Glutamatergic neuron (in vitro differentiated cells): ENCODE measurements at places on chromosomes 16 and 17.

DNA sequence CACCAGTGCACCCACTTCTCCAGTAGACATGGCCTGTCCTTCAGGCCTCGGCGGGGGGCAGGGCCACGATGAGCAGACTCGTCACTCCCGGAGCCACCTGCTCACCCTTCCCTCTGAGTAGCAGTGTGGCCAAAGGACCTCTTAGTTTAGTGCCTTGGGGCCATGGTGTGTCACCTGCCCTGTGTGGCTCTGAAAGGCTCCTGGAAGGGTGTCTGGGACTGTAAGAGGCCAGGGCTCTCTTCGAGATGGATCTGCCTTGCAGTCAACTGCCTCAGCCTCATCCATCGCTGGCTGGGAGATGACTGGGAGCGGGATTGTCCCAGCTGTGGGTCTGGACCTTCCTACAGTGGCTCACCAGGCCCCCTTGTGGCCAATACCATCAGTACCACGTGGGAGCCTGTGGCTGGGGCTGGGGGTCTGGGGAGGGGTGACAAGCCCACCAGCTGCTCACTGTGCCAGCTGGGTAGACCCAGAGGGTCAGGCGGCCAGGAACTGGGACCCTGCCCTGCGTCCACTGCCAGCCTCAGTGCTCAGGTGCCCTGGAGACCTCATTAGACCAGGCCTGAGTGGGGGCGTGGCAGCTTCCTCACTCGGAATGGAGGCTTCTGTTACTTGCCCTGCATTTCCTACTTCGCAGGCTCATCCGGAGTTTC is 133.4 kb downstream of the OR1D5 start:
- DNase-seq, result peak; percentile 86

DNA sequence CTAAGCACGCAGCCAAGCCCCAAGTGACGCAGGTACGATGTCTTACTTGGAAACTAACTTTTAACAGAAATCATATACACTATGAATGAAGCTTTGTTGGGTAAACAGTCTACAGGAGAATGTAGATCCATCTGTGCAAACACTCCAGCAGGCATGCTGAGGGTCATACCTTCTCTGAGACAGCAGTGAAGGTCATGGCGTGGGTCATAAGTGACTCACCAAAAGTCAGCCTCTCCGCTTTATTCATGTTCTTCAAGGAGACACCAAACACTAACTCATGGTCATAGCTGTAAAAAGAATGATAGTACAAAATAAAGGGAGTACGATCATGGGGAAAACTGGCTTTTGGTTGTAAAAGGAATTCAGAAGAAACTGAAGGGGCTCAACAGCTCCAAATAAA is 20.6 kb downstream of the BLMH start:
- no peak for DNase-seq

DNA sequence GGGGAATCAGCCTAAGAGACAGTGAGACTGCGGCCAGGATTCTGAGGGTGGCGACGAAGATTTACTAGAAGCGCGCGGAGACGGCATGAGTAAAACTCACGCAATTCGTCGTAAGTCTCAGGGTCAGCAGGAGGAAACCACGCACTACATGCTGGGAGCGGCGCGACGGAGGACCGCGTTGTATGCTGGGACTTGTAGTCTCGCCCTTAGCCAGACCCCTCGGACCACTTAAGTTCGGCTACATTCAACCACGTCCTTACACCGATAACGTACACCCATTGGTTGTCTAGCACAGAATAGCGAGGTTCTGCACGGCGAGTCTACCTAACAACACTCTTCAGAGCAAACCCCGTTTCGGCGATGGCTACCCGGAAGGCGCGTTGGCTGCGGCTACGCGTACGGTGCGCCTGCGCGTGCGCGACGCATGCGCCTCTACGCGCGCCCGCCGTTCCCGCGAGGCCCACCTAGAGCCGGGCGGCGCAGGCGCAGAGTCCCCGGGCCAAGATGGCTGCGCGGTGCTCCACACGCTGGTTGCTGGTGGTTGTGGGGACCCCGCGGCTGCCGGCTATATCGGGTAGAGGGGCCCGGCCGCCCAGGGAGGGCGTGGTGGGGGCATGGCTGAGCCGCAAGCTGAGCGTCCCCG is at the start of gene DNAJA3:
Gene DNAJA3 (plus strand): TSS at position 491 of the 643 bp plus-strand sequence. CDS start 14 bp downstream, at position 505.
- peak; percentile 96 for DNase-seq

GRCh38 chr16:69589434-69590269 is 23.9 kb downstream of the NFAT5 start:
- DNase-seq, result no peak

DNA sequence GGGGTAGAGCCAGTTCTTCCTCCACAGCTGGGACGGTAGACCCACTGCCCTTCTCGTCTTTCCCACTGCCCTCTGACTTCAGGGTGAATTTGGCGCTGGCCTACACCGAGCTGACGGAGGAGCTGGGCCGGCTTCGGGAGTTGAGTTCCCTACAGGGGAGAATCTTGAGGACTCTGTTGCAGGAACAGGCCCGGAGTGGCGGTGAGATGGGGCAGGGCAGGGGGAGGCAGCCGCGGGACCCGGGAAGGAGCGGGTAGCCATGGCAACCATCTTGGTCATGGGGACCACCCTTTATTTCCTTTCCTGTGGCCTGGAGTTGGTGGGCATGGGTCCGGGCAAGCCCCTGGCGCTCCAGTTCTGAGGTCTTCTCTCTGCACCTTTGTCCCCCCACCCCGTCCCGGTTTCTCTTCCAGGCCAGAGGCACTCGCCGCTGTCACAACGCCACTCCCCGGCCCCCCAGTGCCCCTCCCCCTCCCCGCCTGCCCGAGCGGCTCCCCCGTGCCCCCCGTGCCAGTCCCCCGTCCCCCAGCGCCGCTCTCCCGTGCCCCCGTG is 14.4 kb downstream of the TBKBP1 start:
- DNase-seq, result no peak

GRCh38 chr17:81888988-81889595 is 2.3 kb downstream of the ALYREF start:
- DNase-seq, result no peak

- no peak for DNase-seq
Measured at GRCh38 chr17:80339118-80339517, 75.8 kb upstream of the ENDOV start.

GRCh38 chr16:70018254-70018653 is 67.1 kb downstream of the CLEC18A start:
- no peak for DNase-seq

DNA sequence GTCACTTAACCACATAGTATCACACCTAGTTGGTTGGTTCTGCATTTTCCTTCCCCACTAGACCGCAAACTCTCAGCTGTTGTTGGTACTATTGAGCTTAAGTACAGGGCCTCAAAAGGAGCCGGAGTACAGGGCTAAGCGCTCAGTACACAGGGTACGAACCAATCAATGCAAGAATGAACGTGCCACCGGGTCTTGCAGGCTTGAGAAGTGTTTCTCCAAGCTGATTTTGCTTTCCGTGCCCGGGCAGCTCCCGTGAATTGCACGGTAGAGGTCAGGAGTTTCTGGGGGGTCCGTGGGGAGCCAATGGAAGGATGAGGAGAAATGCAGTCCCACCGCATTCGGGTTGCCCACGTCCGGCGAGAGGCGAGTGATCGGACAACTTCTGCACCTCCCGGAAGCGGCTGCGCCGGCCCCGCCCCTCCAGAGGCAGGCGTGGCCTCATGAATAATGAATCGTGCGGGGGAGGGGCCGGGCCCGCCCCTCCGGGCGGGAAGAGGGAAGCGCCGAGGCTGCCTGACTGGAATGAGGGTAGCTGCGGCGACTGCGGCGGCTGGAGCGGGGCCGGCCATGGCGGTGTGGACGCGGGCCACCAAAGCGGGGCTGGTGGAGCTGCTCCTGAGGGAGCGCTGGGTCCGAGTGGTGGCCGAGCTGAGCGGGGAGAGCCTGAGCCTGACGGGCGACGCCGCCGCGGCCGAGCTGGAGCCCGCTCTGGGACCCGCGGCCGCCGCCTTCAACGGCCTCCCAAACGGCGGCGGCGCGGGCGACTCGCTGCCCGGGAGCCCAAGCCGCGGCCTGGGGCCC is at the start of gene SNTB2:
Gene SNTB2 (plus strand): TSS at position 523 of the 804 bp plus-strand sequence. CDS start 3 bp downstream, at position 526.
- peak; percentile 95 for DNase-seq

GRCh38 chr16:3147046-3147756 is 12.4 kb downstream of the ZNF213 start:
- no peak for DNase-seq

DNA sequence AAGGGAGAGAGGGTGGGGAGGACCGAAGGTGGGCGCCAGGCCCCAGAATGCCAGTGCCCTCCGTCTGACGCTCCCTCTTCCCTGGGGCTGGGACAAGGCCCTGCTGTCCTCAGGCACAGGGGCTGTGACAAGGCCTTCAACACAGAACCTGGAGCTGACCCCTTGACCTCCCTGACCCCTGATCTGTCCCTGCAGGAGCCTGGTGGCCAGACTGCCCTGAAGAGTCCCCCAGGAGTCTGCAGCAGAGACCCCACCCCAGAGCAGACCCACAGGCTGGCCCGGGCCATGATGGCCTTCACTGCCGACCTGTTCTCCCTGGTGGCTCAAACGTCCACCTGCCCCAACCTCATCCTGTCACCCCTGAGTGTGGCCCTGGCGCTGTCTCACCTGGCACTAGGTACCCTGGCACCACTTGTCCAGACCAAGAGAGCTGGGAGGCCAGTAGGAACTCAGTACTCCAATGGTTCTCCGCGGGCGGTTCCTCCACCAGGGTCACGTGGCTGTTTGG is 2.9 kb downstream of the SERPINF2 start:
- DNase-seq, result no peak

GRCh38 chr17:951325-952132 is 28.0 kb downstream of the NXN start:
- DNase-seq, result peak; percentile 44

GRCh38 chr16:72827866-72828265 is 220.1 kb downstream of the ZFHX3 start:
- DNase-seq, result no peak

GRCh38 chr17:64025732-64026294 is 5.4 kb upstream of the ICAM2 start:
- peak; percentile 84 for DNase-seq

GRCh38 chr17:26773189-26774188 is 520.4 kb upstream of the WSB1 start:
- DNase-seq, result no peak

- no peak for DNase-seq
Measured at GRCh38 chr16:50946098-50946497, 204.2 kb downstream of the CYLD start.

- DNase-seq, result no peak
Measured at GRCh38 chr17:8611619-8612298, 18.8 kb downstream of the MYH10 start.

GRCh38 chr17:17564896-17565295 is 26.6 kb downstream of the PEMT start:
- no peak for DNase-seq

DNA sequence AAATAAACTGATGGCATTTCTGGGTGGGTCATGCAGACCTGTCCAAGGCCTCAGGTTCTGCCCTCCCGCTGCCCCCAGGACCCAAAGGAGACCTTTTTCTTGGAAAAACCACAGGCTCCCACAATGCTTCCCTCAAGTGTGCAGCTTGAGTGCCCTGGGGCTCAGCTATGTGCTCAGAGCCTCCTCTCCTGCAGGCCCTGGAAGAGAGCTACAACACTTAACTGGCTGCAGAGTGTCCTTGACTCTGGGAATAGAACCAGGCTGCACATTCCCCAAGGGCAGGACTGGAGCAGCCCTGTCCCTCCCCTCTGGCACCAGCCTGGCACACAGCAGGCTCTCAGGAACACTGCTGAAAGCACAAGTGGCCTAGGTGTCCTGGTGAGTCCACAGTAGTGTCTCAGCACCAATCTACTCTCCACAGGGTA is 4.8 kb upstream of the SREBF1 start:
- DNase-seq, result no peak

- DNase-seq, result no peak
Measured at GRCh38 chr17:73327676-73328075, 15.9 kb upstream of the CDC42EP4 start.

GRCh38 chr17:28751600-28752366 is 8.0 kb downstream of the TRAF4 start:
- DNase-seq, result no peak

DNA sequence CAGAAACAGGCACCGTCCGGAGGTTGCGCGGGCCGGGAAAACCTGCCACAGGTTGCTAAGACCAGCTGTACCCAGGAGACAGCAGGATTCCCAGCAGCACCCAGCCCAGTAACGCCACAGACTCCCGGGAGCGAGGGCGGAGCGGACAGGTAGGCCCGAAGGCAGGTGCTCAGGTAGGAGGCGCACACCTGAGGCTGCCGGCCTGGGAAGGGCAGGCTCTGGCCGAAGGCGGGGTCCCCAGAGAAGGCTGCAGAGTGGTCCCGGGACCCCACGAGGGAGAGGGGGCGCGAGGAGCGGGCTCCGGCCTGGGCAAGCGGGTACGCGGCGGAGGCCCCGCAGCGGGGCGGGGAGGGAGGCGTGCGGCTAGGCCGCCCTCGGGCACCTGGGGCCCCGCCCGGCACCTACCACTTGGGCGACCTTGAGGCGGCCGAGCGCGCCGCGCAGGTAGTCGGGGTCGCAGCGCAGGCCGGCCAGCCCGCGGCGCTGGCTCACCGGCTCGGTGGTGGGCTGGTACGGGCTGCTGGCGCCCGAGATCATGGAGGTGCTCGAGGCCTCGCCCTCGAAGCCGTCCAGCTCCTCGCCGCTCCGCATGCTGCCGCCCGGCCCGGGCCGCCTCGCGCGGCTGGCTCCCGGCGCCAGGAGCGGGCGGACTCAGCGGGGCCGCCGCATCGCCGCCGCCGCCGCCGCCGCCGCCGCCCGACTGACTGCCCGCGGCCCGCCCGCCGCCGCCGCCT is 441 bp downstream of the CMTM4 start:
- DNase-seq, result peak; percentile 19
